Stimulated activated CD8-positive, alpha-beta memory T cell treated with anti-CD3 and anti-CD28 coated beads, Interleukin-15, amount 100 ng/mL, for 48 hours (primary cell): ENCODE measurements at places on chromosomes 3 and 15.

DNA sequence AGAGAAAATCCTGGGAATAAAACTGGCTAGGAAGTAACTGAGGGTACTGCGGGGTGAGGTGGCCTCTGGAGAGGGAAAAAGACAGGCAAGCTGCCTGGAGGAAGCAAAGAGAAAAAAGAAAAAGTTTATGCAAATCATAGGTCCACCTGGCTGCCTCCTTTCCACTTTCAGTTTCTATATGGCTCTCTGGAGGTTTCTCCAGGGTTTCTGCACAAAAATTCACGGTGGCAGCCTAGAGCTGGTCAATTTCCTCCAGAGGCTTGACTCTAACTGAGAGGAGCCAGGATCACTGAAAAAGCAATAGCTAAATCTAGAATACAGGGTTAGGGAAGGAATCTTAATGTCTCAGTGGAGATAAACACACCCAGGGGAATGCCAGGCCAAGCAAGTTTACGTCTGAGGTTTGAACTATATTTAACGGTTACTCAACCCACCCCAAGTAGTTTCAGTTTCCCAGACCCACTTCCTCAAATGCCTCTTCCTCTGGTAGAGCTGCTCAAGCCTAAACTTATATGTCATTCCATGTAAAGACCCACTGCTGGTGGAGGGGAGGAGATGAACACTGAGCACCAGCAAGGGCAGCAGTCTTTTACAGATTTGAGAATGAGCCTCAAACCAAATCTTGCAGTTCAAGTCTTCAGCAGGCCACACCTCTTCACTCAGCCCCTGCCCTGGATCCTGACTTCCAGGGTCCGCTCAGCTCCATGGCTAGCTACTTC is 5.7 kb downstream of the LYSMD2 start:
- no peak for DNase-seq

DNA sequence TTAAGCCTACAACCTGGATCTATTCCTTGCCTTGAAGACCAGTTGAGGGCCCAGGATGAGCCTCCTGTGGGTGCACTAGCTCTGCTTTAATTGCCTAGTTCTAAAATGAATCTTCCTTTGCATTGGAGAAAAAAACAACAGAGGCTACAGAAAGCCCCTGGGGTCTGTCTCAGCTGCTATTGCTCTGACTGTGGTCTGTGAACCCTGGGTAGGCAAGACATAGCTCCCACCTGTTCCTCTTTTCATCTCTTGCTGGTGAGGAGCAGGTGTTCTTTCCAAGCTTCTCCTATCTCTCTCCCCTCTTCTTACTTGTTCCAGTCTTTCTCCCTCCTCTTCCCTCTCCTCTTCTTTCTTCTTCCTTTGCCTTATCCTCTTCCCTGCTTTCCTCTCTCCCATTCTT is 28.8 kb downstream of the RBP2 start:
- no peak for DNase-seq

DNA sequence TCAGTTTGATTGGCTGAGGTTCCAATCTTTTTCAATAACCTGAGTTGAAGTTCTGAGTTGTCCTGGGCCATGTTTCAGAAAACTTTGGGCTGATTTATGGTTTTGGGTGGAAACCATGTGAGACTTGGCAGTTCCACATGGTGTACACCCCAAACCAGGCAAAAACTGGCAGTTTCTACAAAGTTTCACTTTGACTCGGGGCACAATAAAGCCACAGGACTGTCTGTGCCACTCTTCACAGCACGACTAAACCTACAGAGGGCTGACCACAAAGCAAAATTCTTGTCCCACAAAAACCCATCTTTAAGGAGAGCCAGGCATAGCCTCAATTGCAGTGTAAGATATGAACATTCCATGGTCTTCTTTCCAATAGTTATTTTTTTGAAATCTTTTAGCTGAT is 155.0 kb downstream of the DUT start:
- DNase-seq, result no peak

- DNase-seq, result no peak
Measured at GRCh38 chr3:193780397-193780796, 187.4 kb downstream of the OPA1 start.

GRCh38 chr15:59558851-59559250 is 52.7 kb upstream of the GCNT3 start:
- no peak for DNase-seq

DNA sequence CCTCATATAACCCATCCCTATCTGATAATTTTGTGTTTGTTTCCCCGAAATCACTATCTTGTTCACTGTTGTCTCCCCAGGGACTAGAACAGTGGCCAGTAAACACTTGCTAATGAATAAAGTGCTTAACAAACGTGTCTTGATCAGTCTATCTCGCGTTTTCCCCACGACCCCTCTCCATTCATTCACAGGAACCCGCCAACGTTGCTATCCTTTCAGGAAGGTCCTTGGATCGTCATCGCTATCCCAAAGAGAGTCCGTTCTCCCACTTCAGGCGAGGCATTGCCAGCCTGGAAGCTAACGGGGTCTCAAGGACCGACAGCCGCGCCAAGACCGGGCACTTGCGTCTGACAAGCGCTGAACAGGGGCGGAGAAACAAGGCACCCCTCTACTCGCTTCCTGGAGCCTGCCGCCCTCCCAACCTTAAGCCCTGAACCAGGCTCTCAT is 344 bp downstream of the LINS1 start:
- no peak for DNase-seq

- DNase-seq, result no peak
Measured at GRCh38 chr3:66592927-66593625, 92.3 kb upstream of the LRIG1 start.

- DNase-seq, result no peak
Measured at GRCh38 chr3:4721511-4721911, 228.4 kb downstream of the ITPR1 start.

- no peak for DNase-seq
Measured at GRCh38 chr3:152943645-152944044, 108.7 kb downstream of the P2RY1 start.
